D721Med (cell line): ENCODE measurements at places on chromosomes 12 and 14.

DNA sequence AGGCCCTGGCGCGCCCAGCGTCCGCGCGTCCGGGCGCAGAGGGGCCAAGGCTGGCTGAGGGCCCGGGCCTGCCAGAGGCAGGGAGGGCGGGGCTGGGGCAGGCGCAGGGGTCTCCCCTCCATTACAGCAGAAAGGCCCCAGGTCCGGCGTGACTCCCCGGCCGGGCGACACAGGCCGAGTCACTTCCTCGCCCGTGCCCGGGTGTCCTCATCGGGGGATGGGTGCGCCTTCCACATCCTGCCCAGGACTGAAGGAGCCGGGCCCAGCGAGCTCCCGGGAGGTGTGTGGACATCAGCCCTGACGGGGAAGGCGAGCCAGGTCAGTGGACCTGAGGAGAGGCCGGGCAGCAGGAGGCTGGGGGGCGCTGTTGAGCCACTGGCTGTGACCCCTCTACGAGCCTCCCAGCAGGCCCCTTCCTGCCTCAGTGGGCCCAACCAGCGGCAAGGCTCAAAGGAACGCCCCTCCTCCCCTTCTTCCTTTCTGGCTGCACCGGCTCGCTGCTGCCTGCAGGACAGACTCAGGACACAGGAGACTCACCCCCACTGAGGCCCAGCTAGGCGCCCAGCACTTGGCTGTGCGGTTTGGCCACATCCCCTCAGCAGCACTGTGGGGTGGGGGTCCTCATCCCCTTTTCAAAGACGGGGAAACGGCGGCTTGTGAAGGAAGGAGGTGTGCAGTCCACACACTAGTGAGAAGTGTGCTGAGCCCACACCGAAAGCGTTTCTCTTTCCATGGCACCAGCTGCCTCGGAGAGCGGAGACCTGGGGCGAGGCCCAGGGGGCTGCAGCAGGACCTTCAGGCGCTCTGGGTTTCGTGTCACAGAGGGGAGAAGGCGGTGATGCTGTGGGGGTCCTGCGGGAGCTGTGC lies 606 bp downstream of the TNFAIP2 start:
- no peak for DNase-seq

DNA sequence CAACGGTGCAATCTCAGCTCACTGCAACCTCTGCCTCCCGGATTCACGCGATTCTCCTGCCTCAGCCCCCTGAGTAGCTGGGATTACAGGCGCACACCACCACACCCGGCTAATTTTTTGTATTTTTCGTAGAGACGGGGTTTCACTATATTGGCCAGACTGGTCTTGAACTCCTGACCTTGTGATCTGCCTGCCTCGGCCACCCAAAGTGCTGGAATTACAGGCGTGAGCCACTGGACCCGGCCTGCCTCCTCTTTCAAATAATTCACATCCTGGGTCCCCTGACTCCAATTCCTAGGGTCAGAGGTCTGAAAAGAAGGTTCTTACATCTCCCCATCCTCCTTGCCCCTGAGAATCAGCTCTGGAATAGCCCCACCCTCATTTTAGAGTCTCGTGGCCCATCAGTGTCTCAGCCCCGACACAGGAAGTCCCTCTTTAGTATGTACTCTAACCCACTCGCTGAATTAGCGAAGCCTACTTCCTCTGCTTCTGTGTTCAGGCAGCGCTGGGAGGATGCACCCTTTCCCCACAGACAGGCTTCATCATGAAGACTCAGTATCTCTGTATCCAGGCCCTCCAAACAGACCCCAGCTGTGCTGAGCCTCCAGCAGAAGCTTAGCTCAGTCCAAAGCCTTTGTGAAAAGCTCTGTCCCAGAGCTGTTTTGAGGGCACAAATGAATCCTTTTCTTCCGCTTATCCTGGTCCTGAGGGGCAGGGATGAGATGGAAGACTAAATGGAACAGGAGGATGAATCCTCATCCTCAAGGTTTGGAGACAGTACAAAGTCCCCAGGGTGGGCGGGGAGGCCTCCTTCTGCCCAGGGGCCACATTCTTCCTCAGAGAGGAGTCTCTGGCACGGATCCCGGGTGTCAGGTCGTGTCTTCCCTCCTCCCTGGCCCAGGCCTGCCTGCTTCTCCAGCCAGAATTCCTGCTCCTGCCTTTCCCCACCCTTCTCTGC lies 3.5 kb downstream of the LPAR5 start:
- DNase-seq, result no peak

- no peak for DNase-seq
Measured at GRCh38 chr12:89353823-89354611, 1.7 kb upstream of the DUSP6 start.

DNA sequence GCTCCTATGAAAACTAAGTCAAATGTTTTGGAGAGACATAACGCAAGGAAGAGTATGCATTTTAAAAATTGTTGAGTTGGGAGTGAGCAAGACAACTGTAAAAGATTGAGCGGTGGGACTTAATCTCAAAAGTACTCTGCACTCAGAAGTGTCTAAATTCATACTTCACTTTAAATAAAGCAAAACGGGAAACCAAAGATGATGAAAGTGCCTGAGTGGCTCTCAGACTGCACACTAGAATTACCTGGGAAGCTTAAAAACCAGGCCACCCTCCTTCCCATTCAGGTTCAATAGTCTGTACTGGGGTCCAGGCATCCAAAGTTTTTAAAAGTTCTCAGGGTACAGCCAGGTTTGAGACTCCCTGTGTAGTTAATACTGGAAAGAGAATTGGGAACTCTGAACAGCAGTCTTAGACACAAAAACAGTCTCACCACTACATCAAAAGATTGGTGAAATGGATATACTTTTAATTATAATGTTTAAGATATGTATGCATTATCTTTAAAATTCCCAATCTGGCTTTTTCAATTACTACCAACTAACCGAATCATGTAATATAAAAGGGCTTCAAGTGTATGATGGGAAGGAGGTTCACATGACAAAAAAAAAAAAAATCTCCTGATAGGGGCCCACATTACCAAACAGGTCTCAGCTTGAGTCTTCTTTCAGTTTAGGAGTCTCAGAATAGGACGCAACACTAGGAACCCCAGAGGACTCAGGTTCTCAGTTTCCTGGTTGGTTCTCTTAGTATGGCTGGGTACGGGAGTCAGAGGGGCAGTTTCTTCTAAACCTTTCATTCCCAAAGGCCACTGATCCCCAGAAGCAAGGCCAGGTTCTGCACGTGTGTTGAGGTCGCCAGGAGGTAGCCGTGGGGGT lies 1.0 kb downstream of the HOMEZ start:
- no peak for DNase-seq

DNA sequence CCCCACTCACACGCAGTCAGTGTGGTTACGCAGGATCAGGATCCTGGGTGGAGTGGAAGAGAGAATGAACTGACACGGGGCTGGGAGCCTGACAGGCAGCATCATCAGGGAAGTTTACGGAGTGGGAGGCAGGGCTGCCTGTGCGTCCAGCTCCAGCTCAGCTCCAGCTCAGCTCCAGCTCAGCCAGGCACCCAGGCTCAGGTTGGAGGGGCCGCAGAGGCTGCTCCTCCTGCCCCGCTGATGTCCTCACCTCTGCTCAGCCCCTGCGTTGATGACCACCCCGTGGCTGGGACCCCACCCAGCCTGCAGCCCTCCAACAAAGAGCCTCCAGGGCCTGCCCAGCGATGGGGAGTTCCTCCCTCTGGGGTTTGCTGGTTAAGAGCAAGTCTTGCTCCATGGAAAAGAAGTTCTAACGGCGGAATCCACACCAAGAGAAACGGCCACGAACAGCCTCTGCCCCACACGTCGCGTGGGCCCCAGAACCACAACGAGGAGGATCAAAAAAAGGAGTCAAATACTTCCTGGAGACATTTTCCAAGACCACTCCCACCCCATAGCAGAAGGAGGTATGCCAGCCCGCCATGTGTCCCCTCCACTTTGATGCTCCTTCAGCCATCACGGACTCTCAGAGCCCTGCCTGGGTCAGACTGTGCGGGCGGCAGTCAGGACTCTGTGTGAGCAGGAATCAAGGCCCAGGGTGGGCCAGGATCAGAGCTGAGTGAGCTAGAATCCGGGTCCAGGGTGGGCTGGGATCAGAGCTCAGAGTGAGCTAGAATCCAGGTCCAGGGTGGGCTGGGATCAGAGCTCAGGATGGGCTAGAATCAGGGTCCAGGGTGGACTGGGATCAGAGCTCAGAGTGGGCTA lies 17.7 kb upstream of the C14orf180 start:
- DNase-seq, result no peak

DNA sequence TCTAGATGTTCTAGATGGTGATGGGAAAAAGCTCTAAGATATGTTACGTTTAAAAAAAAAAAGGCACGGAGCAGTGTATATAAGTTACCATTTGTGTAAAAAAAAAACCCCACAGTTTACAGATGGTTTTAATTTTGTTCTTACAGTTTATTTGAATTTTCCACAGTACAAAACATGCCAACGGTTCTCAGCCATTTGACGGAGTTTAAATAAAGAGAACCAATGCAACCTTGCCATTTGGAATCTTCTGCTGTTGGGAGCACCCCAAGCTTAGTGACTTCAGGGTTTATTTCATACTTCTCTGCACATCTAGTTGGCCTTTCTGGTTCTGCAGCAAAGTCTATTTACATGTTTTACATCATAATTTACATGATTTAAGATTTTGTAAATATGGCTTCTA lies 7.7 kb upstream of the HPD start:
- DNase-seq, result no peak

GRCh38 chr12:72241552-72241951 lies 30.6 kb upstream of the TRHDE start:
- no peak for DNase-seq

DNA sequence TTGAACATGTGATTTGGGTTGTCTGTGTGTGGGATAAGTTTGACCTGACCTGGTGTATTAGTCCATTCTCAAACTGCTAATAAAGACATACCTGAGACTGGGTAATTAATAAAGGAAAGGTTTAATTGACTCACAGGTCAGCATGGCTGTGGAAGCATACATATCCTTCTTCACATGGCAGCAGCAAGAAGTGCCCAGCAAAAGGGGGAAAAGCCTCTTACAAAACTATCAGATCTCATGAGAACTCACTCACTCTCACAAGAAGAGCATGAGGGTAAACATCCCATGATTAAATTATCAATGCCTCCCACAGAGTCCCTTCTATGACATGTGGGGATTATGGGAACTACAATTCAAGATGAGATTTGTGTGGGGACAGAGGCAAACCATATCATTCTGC lies 94.0 kb upstream of the PPM1H start:
- DNase-seq, result no peak

GRCh38 chr14:21721504-21721903 lies 47.9 kb upstream of the OR4E1 start:
- no peak for DNase-seq

- no peak for DNase-seq
Measured at GRCh38 chr12:125193376-125194152, 128.3 kb downstream of the AACS start.

- no peak for DNase-seq
Measured at GRCh38 chr12:129901254-129901653, 2.6 kb downstream of the TMEM132D start.

- DNase-seq, result no peak
Measured at GRCh38 chr12:52322069-52322468, 871 bp upstream of the KRT83 start.

DNA sequence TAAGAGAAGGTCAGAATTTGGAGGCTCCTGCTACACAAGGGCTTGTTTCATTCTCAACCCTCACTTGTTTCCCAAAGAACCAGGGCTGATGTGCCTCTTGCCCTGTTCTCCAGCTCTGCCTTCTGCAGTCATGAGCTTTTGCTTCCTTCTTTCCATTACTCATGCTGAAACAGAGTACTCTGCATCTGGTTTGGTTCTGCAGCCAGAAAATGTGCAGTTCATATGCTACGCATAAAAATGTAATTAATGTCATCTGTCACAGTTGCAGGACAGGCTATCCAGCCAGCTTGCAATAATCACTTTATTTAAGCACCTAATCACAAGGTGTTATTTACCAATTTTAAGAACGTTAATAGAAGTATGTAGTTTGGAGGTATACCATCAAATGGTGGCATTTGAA lies 150.2 kb downstream of the SRGAP1 start:
- no peak for DNase-seq

DNA sequence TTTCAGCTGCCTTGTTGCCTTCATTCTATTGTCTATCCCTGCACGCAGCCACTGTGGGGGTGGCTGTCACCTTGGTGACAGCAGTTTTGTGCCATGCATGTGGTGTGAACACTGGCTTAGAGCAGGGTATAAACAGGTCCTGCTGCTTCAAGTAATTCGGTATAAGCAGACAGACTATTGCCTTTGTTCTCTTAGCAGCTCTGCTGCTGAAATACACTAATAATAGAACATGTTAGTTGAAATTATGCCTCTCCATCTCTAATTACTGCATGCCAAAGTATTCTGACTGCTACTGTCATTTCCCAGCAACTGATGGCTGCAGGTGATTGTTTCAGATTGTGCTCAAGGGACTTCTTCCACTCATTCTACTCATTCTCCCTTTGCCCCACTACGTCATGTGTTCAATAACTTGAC lies 34.6 kb downstream of the PTPRO start:
- DNase-seq, result no peak

- no peak for DNase-seq
Measured at GRCh38 chr12:32266756-32267155, 132.6 kb upstream of the FGD4 start.

- DNase-seq, result peak; percentile 47
Measured at GRCh38 chr12:6039894-6040601, 84.4 kb downstream of the VWF start.

DNA sequence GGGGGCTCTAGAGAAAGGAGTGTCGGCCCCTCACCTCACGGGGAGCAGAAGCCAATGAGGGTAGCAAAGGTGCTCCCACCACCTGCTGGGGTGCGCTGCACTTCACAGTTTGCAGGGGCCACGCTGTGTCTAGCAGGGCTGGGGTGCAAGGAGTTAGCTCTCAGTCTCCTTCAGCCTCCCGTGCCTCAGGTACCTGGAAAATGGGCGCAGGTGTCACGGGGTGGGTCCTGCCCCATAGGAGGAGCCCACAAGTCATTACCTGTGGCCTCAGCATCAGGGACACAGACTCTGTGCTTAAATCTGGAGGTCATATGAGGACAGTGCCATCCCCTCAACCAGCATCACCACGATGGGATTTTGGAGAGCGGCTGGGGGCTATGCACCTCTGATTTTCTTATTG lies 326.7 kb downstream of the ADGRD1 start:
- no peak for DNase-seq

DNA sequence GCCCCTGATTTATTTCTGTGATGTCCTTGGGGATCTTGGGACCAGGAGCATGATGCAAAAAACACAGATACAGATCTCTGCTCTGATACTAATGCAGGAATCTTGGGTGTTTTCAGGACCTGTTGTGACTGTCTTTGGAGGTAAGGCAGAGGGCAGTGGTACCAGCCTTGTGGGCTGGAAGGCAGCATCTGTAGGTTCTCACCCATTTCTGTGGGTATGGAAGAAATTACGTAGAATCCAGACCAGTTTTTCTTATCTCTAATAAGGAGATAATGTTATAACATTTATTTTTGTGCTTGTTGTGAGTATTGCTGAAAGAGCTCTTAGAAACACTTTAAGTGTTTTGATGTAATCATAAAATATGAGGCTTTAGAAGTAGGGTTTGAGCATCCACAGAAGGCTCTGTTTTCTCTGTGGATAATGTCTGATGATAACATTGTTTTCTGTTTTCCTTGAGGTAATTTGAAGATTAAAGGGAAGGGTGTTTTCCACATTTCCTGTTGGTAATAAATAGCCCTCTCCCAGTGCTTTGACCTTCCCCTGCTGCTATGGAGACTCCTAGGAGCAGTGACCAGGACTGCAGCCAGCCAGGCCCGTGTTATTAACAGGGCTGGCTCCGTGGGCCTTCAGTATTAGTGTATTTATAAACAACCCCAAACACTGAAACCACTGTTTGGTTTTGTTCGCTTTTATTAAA lies 9.4 kb upstream of the DCP1B start:
- no peak for DNase-seq

- no peak for DNase-seq
Measured at GRCh38 chr12:123850246-123851134, 88.4 kb downstream of the DNAH10 start.

- no peak for DNase-seq
Measured at GRCh38 chr12:12990700-12991468, 9.2 kb downstream of the HEBP1 start.

GRCh38 chr12:79408689-79409088 lies 282.1 kb downstream of the PAWR start:
- no peak for DNase-seq
